ENCODE measurements at places on chromosomes 7 and 10.

DNA sequence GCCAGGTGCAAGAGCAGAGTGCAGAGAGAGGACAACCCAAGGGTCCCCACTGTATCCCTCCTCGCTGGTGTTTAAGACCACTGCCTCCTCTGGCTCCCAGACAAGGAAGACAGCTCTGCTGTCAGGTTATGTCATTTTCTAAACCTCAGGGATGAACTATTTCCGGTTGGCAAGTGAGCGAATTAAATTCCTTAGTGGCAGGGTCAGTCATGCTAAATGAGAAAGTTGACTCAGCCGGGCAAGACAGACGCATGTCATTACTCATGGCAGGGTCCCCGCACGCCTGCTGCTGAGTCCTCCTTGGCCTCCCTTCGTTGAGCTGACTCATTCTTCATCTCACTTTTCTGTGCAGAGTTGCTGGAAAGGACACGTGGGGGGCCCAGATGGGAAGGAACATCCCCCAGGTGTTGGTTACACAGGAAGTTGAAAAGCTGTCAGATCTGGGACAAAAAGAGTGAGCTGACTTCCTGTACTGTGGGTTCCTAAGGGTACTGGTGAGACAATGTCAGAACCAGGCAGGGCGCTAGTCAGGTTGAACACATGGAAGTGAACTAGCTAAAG, 47.1 kb upstream of the UCN3 start:
- no peak for DNase-seq

DNA sequence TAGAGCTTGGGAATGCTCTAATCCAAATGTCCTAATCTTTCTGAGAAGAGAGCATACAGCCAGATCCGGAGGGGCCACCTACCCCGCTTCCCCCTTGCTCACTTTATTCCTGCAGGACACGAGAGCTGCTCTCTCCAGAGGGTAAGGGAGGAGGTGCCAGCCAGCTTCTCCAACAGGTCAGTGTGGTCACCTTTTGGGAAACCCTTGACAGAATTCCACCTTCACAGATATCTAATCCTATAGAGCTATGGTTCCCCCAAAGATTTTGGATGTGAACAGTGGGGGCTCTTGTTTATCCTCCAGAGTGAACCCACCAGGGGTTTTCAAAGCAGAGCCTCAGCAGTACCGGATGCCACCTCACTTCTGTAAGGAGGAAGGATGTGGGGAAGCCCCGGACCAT, 34.6 kb upstream of the C10orf90 start:
- DNase-seq = no peak

GRCh38 chr7:24216576-24217125, 67.3 kb upstream of the NPY start:
- no peak for DNase-seq

- no peak for DNase-seq
These were observed 197.3 kb upstream of the PODXL start for GRCh38 chr7:131753620-131754222.

- DNase-seq = no peak
These were observed 18.8 kb downstream of the KLF6 start for GRCh38 chr10:3766046-3766756.

GRCh38 chr7:4808026-4808425, 32.6 kb downstream of the AP5Z1 start:
- DNase-seq = no peak

- DNase-seq = no peak
These were observed 94.4 kb downstream of the VOPP1 start for GRCh38 chr7:55477781-55478374.

DNA sequence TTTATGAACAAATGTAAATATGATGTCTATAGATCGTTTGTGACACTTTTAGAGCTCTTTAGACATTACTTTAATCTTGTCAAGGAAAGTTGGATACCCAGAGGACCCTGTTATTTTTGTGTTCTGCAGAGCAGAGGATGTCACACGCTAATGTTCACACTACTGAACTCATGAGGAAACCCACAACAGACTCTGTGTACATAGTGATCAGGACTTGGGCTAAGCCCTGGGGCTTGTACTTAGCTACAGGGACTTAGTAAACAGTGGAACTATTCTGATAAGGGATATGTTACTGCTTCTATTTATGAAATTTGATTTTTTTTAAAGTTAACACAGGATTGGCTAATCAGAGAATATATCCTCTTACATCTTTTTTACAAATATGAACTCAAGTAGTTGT, 36.1 kb upstream of the ZNF518A start:
- DNase-seq = no peak

- DNase-seq = no peak
These were observed 108.8 kb downstream of the SGMS1 start for GRCh38 chr10:50514995-50515394.

DNA sequence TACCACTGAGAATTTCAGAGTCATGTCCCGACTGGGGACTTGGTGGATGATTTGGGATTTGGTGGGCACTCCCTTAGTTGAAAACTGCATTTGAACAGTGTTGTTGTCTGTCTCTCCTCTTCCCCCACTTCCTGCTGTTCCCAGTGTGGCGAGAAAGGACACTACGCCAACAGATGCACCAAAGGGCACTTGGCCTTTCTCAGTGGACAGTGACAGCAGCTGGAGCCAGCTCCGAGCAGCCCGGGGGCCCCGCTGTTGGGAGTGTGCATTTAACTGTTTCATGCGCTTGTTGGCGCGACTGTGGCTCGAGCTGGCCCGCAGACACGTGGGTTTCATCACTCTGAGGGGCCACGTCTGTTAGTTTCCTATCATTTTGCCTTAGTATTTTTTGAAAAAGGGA, 9.7 kb downstream of the ATP5MF start:
- no peak for DNase-seq

DNA sequence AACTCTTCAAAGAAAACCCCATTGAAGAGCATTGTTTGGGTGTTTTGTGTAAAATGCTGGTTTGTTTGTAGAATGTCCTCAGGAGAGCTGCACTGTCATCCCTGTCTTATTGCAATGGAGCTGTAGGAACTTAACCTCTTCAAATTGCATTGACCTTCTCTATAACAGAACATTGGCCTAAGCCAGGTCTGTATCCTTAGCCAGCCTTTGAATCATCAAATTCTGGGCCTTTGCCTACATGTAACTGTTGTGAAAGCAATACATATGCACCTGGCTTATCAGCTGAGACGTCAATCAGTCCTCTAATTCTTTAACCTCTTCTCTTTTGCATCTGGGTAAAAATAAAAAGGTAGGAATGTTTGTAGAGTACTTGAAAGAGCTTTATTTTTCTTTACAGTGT, 196.0 kb downstream of the CSTF2T start:
- DNase-seq = no peak

- DNase-seq = no peak
These were observed 95.3 kb downstream of the MYOF start for GRCh38 chr10:93386631-93387369.

DNA sequence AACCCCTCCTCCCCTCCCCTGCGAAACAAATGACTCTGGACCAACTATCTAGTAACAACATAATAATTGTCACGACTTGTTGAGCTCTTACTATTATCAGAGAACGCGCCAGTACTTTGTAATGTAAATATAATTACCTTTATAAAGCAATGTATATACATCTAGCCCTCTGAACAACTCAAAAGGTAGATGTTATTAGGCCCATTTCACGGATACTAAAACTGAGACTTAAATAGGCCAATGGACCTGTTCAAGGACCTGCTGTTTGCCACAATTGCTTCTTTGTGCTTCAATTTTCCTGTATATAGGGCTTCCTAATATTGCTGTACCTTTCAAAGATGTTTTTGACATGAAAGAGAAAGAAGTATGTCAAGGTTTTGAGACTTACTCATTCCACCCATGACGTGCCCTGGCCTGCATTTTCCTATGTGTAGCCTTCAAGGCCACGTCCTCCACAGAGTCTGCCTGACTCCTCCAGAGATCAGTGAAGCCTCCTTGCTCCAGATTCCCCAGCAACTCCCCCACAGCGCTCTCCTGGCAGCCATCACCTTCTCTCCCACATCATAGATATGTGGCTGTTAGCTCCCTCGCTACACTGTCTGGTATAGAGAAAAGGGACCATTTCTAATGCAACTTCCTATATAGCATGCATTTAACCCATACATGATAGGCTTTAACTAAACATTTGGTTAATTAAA, 156.6 kb downstream of the SKIDA1 start:
- DNase-seq = no peak

- no peak for DNase-seq
These were observed 72.7 kb upstream of the AOAH start for GRCh38 chr7:36796850-36797536.

DNA sequence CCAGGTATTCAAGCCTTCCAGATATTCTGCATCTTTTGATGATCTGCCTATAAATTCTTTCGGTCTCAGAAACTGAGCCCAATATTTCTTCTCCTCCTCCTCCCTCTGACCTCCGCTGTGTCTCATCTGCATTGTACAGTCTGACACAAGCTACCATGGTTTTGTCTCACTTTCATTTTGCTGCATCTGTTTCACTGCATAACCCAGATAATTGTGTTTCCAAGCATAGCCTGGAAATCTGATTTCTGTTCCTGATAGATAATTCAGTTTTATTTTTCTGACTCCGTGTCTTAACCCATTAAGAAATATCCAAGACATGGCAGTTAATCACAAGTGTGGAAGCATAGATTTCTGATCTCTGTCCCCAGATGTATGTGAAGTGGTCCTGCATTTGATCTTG, 374.2 kb upstream of the SEMA3A start:
- DNase-seq = no peak

- no peak for DNase-seq
These were observed 47.9 kb downstream of the SND1 start for GRCh38 chr7:127699853-127700252.

DNA sequence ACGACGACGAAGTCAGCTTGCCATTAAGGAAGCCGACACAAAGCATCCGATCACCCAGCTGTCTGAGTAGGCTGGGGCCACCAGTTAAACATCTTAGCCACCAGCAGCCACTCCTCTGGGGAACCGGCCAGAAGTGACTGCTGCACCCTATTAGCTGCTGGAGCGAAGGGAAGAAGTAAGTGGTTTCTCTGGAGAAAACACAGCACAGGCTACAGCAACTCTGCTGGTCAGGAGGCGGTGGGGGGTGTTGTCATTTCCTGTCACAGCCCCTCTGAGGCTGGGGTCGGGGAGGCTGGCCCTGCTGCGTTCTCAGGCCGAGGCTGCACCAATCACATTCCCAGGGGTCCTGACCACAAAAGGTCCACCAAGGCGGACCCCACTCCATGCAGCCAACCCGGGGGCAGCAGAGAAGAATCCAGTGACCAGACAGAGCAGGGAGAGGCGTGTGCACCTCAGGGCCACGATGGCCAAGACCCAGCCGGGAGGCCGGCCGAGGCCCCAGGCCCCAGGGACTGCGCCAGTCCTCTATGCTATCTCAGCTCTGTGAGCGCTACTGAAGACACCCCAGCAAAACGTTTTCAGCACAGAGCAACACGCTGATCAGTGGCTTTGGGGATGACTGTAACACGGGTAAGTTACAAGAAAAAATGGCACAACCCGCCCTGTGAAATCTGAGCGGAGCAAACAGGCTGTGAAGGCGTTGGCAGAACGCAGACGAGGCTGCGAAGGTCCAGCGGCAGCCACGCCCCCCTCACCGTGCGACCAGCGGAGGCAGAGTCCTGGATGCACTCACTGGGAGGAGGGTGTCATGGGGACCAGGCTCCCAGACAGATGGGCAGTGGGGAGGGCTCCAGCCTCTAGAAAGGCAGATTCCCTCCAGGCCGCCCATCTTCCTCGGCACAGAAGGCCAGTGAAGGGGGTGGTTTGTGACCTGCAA, 24.8 kb downstream of the STK32C start:
- DNase-seq = no peak

GRCh38 chr7:108200326-108200725, 70.2 kb upstream of the LAMB4 start:
- no peak for DNase-seq

GRCh38 chr7:38306171-38306570, 32.7 kb upstream of the TARP start:
- no peak for DNase-seq

All from posterior cingulate gyrus (tissue), 11 donors.